Mammary epithelial cell (primary cell): ENCODE measurements at places on chromosomes 5 and 9.

- no peak for DNase-seq
Measured at GRCh38 chr5:65728218-65728617, 6.2 kb downstream of the NLN start.

DNA sequence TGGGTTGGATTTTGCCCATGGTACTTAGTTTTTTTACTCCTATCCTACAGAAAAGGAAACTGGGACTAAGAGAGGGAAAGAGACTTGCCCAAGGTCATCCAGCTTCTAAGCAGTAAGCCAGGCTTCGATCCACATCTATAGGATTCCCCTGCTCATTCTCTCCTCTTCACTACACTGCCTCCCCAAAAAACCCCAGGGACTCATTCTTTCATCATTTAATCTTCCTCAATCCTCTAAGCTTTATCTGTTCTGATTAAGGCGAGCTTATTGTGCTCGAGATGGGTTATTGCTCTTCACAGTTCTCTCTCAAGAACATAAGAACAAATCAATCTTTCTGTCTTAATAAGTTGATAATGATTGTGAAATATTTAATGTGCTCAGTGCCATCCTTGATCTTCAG lies 511.1 kb upstream of the BRINP1 start:
- no peak for DNase-seq

DNA sequence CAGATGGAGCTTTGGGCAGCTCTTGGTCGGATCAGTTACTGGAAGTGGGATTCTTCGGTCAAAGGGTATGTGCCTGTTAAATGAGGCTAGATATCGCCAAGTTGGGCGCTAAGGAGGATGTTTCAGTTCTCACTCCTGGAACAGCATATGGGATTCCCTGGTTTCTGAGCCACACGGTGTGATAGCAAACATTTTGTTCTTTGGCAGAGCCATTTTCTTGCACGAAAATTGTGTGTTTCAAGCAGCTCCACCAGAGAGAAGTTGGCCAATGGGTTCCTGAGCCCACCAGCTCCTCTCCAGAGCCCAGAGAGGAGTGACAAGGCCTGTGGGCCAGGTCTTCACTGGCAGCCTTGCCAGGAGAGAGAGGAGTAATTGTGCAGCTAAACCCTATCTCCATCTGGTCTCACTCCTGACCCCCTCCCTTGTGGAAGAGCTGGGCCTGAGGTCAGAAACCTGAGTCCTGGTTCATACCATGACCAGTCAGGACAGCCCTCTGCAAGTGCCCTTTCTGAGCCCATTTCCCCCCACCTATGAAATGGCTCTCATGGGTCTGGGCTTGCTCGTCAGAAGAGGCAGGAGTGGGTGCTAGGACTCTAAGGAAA lies 10.7 kb upstream of the SLC6A7 start:
- no peak for DNase-seq

- DNase-seq, result no peak
Measured at GRCh38 chr5:169433221-169433651, 132.3 kb upstream of the SLIT3 start.

DNA sequence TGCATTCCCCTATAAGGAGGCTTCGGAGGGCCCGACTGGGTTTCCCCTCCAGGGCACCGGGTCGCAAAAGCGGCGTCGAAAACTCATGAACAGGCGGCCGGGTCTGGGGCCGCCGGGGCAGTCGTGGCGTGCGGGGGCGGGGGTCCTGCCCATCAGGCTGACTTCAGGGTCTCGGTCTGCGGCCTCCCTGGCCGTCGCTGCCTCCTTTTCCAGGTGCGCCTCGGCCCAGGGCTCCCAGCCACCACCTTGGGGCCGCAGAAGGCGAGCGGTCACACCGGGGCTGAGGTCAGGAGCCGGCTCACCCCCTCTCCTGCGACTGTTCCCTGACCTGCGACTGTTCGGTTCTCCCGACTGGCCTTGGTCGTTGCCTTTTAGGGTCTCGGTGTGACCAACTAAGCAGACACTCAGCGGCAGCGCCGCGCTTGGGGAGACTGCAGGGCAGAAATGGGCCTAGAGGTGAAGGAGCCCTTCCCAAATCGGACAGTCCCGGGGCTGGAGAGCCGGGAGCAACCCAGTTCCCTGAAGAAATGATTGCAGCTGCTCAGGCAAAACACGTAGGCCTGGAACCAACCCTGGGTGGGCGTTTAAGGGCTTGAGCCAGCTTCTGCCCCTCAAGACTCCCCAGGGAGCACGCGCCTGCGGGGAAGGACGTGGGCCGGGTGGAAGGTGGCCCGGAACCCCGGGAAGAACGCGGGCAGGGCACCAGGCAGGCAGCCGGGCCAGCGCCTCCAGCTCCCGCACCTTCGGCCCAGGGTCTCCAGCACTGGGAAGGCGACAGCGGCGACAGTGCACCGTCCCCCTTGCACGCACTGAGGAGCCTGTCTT lies 11.2 kb downstream of the IRX2 start:
- DNase-seq, result peak; percentile 63

DNA sequence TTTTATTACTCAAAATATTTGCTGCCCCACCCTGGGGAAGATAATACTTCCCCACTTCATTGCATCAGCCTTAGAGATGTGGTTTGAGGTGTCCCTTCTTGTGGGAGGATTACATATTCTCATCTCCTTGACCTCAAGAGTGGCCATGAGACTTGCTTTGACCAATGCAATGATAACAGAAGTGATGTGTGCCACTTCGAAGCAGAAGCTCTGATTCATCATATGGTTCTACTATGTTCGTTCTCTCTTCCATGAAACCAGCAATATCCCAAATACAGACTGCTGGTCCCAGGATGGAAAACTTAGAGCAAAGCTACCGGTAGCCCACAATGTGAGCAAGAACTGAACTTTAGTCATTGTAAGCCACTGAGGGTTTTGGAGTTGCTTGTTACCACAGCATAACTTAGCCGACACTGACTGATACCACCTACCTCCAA lies 92.0 kb downstream of the THBS4 start:
- no peak for DNase-seq

- no peak for DNase-seq
Measured at GRCh38 chr5:176735383-176736265, 74.7 kb upstream of the UNC5A start.

GRCh38 chr5:136018814-136019783 lies 9.7 kb upstream of the TGFBI start:
- DNase-seq, result peak; percentile 41

DNA sequence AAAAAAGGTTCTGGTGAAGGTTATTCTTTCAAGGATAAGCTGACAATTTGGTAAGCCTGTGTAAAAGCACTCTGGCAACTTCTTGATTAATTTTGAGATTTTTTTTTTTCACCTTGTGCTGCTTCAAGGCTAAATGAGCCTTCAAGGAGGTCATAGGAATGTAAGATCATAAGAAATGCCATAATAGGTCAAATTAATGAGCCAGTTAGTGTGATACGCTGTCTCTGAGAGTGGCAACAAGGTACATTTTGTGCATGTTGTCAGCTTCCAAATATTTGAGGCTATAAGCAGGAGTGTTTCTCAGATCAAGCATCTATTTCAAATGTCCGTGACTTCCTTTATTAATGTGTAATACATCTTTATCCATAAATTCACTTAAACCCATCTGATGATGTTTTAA lies 72.3 kb upstream of the CDH6 start:
- DNase-seq, result no peak

DNA sequence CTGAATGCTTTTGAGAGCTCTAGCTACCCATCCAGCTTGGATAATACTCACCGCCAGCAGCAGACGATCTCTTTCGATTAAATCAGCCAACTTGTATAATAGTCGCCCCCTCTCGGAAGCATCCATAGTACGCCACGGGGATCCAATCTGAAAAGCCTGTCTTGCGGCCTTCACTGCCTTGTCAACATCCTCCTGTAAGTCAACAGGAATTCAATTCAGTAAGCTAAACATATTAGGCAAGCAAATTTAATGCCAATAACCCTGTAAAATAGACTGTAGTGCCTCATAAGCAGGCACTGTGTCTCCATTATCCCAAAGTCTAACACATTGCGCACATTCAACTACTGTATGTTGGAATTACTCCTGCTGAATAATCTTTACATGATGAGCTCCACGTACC lies 22.0 kb downstream of the ALDH1A1 start:
- no peak for DNase-seq

- DNase-seq, result peak; percentile 36
Measured at GRCh38 chr5:61575103-61575502, 243.0 kb downstream of the ZSWIM6 start.

DNA sequence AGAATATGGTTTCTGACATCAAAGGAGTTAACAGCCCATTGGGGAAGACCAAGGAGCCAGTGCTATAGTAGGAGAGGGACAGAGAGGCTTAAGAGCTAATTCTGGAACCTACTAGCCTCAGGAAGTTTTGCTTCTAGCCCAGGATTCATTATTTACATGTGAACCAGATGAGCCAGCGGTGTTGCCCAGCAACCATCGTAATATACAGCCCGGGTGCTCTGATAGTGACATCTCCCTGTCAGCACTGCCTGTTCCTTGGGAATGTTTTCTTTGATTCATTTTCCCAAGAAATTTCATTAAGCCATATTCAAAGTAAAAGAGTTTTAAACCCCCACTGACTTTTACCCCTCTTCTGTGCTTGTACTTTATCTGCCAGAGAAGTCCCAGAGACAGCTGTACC lies 217.4 kb upstream of the ADAMTSL1 start:
- DNase-seq, result no peak

GRCh38 chr5:61595426-61595825 lies 263.4 kb downstream of the ZSWIM6 start:
- DNase-seq, result no peak

DNA sequence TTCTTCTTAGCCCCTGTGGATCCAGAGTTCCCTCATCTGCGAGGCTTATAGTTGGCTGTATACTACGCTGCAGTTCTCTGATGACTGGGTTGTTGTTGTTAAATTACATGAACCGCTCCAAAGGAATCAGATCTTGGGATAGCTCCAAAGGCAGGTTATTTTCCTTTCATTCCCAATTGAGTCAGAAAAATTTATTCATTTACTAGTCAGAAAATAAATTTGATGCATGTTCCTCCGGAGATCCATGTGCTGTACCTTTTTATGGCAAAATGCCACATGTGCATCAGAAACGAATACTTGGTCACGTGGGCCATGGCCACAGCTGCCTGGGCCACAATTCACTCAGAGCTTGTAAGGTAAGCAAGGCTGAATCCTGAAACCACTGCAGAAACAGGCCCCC lies 304.0 kb downstream of the NR2F1-AS1 start:
- no peak for DNase-seq

DNA sequence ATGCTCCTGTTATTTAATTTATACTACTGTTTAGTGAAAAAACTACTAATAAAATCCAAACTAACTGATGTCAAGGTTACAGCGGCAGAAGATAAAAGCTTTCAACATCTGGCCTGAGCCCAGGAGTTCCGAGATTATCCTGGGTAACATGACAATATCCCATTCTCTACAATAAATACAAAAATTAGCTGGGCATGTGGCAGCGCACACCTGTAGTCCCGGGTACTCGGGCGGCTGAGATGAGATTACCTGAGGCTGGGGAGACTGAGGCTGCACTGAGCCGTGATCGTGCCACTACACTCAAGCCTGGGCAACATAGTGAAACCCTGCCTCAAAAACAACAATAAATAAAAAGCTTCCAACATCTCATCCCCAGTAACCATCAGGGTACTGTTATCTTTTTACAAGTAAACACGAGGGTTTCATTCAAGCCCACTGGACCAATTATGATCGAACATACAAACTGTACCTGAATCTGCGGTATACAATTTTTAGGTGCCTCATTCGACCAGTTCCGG lies 1.3 kb downstream of the RPL37 start:
- DNase-seq, result no peak

DNA sequence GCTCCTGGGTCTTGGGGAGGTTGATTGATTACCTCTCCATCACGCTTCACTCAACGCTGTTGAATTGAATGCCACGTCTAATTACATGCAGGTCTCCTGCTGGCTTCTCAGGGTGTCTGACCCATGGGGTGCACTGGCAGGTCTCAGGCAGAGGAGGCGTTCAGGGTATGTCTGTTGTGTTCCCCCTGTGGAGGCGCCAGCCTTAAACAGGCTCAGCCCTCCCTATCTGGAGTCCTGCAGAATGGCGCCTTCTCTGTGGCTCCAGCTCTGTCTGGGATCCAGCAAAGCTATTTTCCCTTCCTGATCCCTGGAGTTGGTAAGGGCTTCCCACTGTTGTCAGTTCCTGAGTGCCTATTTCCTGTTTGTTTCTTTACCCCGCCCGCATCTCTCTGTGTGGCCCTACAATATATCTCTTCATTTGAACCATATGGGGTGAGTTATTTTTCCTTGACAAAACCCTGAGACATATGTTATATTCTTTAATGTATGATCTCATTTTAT lies 150.0 kb downstream of the NTRK2 start:
- DNase-seq, result no peak

- no peak for DNase-seq
Measured at GRCh38 chr5:139872052-139872766, 76.6 kb downstream of the PSD2 start.

GRCh38 chr9:8252445-8252844 lies 452.9 kb upstream of the DMAC1 start:
- DNase-seq, result no peak

DNA sequence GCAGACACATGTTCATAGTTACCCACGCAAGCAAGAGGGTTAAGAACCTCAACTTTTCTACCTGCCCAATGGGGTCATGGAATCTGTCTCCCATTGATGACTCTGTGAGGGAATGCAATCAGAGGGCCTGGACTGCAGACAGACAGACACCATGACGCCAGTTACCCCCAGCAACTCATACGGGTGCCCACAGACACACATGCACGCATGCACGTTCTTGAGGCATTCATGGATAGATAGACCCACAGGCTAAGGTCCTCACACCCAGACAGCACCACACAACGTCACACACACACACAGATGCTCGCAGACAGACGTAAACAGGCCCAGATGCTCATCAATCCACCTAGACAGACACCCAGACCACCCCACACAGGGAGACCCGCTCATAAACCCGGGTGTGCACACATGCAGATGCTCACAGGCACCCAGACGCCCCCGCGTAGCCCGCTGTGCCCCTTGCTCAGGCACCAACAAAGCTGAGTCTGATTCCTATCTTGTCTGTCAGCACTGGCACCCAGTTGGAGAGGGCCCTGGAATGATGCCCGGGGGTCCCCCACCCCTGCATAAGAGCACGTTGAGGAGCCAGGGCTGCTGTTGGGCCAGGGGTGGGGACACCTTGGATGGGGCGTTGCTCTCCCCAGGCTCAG lies 23.6 kb downstream of the LHX2 start:
- no peak for DNase-seq

DNA sequence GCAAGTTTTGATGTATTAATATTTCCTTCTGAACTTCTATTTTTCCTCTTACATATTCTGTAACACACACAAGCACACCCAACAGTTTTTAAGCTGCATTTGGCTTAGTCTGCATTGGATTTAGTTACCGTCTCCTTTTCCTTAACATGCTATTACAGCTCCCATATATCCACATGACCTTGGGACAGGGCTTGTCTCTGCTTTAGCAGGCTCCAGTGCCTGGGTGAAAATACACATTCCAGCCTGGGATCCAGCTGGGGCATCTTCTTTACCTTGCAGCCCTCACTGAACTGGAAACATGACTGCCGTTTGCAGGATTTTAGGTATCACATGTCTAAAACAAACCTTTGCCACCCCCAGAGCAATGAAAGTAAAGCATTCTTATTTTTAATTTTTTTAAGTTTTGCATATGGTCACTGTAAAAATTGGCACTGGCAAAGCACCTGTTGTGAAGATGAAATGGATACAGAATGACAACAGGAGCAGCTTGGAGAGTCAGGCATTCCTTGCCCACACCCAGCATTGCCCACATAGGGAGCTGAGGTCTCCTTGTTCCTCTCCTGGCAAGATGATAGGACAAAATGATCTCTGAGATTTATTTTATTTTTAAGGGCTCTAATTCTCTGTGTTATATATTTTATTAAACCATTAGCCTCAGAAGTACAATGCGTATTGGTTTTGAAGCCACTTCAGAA lies 4.0 kb downstream of the GADD45G start:
- DNase-seq, result no peak
